Tibial artery (tissue), 4 donors: ENCODE measurements at places on chromosomes 4 and X.

DNA sequence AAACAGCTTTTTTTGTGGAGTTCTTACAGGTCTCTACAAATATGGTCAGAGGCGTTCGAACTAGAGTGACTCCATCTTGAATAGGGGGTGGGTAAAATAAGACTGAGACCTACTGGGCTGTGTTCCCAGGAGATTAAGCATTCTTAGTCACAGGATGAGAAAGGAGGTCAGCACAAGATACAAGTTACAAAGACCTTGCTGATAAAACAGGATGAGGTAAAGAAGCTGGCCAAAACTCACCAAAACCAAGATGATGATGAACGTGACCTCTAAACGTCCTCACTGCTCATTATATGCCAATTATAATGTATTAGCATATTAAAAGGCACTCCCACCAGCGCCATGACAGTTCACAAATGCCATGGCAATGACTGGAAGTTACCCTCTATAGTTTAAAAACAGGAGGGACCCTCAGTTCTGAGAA is 42.8 kb upstream of the SPP1 start:
- no peak for DNase-seq

GRCh38 chr4:90960840-90961239 is 833.6 kb downstream of the CCSER1 start:
- DNase-seq = no peak

- no peak for DNase-seq
These were observed 160.4 kb downstream of the GATB start for GRCh38 chr4:151600432-151600831.

- DNase-seq = no peak
These were observed 348.0 kb upstream of the NR3C2 start for GRCh38 chr4:148790246-148790645.

DNA sequence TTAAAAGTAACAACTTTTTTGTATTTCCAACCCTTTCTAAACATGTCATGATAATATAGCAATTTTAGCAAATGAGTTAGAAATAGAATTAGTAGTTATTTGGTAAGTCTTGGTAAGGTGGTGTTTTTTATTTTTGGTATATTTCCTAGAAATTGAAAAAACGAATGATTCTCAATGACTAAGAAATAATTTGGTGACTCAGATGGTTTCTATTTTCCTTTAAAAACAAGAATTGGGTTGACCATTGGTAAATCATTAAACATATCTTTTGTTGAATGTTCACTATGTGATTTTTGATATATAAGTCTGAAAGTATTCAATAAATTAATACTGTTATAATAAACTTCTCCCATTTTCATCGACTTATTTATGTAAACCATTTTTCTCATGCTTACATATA is 206.2 kb upstream of the BANK1 start:
- no peak for DNase-seq

DNA sequence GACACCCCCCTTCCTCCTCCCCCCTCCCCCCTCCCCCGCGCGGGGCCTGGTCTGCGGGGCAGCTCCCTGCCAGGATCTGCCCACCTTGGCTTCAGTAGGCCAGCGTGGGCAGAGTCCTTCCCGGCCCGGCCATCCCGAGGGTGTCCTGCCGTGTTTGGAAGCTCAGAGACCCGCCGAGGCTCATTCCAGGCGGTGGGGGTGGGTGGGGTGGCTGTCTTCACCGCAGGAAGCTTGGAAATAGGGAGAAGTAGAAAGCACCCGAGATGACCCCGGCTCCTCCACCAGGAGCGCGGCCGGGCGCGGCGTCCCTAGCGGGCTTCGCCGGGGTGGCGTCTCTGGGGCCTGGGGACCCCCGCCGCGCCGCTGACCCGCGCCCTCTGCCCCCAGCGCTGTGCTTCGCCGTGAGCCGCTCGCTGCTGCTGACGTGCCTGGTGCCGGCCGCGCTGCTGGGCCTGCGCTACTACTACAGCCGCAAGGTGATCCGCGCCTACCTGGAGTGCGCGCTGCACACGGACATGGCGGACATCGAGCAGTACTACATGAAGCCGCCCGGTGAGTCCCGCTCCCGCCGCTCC is 1.6 kb downstream of the NAT8L start:
- no peak for DNase-seq

DNA sequence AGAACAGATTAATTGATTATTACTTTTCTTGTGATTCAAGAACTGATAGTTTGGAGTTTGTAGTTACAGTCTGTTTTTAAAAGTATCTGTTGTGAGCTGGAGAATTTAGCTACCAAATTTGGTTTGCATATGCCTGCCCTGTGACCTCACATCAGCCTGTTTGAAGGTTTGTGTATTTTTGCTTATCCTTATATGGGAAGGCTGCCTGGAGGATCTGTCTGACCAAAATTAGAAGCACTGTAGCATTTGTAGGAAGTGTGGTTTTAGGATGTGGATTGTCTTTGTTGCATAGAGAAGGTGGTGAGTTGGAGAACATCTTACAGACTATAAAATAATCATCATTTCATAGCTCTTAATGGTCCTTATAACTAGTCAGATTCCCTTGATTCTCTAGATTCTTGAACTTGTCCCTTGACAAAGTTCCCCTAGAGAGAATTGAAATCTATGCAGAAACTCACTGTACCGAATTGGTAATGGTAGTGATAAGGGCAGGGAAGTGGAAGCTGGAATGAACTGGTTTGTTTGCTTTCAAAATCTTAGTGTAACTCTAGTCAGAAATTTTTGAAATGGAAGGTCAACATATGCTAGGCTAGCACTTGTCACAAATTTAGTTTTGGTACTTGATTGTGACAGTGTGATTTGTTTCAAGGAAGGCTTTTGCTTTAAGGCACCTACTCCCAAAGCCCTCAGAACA is 57.3 kb downstream of the SH3BGRL start:
- DNase-seq = no peak

GRCh38 chr4:14289708-14290107 is 662.2 kb upstream of the BOD1L1 start:
- DNase-seq = no peak

- DNase-seq = no peak
These were observed 108.1 kb downstream of the TSPAN7 start for GRCh38 chrX:38669428-38669827.

DNA sequence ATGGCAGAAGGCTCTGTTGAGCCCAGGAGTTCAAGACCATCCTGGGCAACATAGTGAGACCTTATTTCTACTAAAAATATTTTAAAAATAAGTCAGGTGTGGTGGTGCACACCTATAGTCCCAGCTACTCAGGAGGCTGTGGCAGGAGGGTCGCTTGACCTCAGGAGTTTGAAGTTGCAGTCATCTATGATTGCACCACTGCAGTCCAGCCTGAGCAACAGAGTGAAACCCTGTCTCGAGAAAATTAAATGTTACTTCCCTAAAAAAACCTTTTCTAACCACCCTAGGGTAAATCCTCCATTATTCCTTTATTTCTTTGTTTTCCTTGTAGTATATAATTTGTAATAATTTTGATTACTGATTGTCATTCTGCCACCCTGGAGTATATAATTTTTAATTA is 7.9 kb downstream of the FAM200B start:
- no peak for DNase-seq

- no peak for DNase-seq
These were observed 108.0 kb downstream of the ITM2A start for GRCh38 chrX:79259073-79259689.

- no peak for DNase-seq
These were observed 5.0 kb downstream of the CENPU start for GRCh38 chr4:184728858-184729257.

DNA sequence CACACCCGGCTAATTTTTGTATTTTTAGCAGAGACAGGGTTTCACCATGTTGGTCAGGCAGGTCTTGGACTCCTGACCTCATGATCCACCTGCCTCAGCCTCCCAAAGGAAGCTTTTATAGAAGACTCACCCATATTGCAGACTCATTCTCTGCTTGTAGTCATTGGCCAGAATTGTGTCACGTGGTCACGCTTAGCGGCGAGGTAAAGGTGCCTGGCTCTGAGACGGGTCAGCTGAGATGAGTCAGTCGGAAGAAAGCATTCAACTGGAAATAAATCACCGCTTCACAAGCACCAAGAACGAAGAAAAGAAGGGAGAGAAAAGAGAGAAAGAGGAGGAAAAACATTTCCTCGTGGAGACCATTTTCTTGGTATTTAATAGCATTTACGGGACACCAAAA is 218.8 kb upstream of the NOCT start:
- no peak for DNase-seq

DNA sequence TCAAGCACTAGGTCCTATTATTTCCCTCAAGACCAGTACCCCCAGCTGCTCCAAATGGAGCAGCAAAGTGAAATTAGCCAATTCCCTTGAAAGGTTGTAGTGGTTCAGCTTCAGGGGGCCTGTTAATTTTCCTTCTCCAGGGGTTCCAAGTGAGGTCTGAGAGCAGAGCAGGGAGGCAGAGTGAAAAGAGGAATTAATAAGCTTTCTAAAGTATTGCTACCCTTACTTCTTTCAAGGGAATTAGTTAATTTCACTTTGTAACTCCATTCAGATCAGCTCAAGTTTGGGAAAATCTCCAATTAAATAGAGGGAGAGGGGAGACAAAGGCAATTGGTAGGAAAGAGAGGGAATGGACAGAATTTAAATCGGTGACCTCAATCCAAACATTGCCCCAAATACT is 78.7 kb upstream of the SLC7A11 start:
- DNase-seq = no peak

GRCh38 chr4:138727731-138728130 is 287.9 kb upstream of the NOCT start:
- no peak for DNase-seq

- DNase-seq = no peak
These were observed 3.2 kb upstream of the TIGD2 start for GRCh38 chr4:89108091-89108490.

- no peak for DNase-seq
These were observed 25.6 kb downstream of the CHM start for GRCh38 chrX:86021652-86022289.

DNA sequence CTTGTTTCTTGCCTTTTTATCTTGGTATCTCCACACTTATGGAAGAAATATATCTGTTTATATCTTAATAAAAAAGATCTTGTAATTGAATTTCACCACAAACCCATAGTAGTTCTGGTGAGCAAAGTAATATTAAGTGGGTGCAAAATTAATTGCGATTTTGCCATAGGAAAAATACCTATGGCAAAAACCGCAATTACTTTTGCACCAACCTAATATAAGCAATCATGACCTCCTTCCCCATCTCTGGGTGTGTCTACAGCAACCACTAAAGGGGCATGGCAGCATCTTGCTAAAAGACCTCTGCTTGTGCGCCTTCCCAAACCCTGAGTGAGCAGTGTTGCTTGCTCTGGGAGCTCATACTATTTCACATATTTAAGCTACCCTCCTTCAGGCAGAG is 124.2 kb upstream of the GUCY1A1 start:
- DNase-seq = no peak

- no peak for DNase-seq
These were observed 41.5 kb downstream of the BTC start for GRCh38 chr4:74752798-74753197.

DNA sequence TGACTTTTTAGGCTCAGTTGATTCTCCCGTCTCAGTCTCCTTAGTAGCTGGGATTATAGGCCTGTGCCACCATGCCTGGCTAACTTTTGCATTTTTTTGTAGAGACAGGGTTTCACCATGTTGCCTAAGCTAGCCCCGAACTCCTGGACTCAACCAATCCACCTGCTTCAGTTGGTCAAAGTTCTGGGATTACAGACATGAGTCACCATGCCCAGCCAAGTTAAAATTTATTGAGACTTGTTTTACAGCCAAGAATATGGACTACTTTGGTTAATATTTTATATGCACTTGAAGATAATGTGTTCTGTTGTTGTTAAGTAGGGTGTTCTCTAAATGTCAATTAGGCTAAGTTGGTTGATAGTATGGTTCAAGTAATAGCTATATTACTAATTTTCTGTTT is 58.7 kb downstream of the CYTL1 start:
- DNase-seq = no peak

DNA sequence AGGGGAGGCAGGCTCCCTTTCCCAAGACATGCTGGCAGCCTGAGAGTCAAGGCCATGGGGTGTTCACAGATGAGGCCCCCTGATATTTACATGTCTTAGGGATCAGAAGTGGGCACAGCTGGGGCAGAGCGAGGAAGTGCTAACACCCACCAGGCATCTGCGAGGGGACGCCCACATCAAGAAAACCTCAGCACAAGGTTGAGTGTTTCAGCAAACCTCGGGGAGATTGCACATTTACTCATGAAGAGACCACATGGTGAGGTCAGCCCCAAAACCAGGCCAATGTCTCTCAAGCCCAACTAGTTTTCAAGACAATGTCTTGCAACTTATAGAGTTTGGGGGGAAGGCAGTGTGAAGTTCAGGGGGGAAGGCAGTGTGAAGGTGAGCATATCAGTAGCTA is 55.2 kb downstream of the CLNK start:
- DNase-seq = no peak

DNA sequence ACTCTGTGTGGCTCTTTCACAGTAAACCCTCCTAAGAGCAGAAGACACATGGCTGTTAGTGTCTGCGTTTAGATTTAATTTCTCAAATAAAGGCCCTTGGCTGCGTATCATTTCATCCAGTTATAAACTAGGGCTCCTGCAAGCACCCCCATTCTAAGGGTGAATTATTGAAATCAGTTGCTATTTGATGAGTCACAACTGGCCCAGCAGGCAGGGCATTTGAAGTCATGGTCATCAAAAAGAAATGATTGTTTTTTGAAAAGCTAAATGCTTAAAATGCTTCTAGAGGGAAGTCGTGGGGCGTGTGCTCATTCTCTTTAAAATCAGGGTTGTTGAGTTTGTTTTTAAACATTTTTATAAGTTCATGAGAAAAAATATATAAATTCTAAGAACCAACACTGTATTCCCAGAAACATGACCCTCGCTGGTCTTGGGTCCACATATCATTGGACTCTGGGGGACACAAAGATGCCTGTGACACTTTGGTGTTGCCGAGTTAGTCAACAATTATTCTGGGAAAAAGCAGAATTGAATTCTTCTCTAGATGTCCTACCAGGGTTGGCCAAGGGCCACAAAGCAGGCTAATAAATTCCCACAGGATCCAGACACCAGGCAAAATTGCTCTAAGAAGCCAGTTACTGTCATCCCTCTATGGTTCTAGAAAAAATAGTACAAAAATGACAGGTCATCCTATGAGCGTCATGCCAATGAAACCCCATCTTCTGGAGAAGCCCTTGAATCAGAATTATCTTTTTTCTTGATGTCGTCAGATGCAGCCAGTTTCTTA is 99.5 kb upstream of the MYOZ2 start:
- DNase-seq = no peak

GRCh38 chr4:6426571-6427438 is 45.6 kb downstream of the PPP2R2C start:
- no peak for DNase-seq

DNA sequence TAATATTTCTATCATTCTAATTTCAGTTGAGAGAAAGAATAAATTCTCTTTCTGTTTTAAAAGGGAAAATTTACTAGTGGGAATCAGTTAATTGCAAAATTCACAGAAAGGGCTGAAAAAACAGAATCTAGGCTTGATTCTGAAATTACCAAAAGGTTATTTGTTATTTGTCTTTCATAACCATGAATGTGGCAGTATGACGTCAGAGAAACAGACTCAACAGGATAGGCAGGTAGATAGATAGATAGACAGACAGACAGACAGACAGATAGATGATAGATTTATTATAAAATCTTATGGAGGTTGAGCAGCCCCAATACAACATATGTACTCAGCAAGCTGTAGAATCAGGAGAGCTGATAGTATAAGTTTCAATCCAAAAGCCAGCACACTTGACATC is 311.0 kb downstream of the ADAM29 start:
- no peak for DNase-seq

GRCh38 chr4:57193209-57193810 is 83.1 kb upstream of the IGFBP7 start:
- no peak for DNase-seq
